ENCODE measurements at places on chromosomes 7 and 10. TPM values are rescaled to one million over a fixed set of nuclear protein-coding genes. Genes with fewer than 3 reads are reported as not detected.

TMEM178B gene
- 0.34 TPM for total RNA-seq

PTF1A gene
- total RNA-seq = not detected

SMKR1 gene
- not detected for total RNA-seq

MAGI2 gene
- 2.6 TPM for total RNA-seq

PRSS1 gene
- total RNA-seq = not detected
